ENCODE measurements at places on chromosomes 3 and 15.
A peak's percentile ranks its signal among the peaks of the same experiment; 100 is the strongest.

DNA sequence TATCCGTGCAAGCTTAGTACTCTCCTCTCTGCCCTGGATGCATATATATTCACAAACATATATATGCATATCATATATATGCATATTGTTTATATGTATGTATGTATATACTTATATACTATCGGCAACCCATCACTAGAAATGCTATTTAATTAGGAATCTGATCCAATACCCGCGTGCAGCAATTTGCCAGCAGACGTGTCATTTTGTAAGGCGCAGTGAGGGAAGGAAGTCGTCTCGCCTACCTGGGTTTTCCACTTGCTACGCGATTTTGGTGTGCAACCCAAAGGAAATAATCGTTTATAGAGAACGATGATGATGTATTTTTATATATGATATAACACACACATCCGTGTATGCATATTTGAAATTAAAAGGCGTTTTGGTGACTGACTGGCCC is 5.6 kb upstream of the FEZF2 start:
- no peak for DNase-seq

GRCh38 chr3:4845882-4846281 is 133.4 kb upstream of the BHLHE40 start:
- DNase-seq = no peak

GRCh38 chr3:39911465-39912309 is 102.3 kb downstream of the MYRIP start:
- DNase-seq = peak; percentile 57

- DNase-seq = no peak
Observed at GRCh38 chr15:21271566-21271965, 168.7 kb downstream of the POTEB3 start.

DNA sequence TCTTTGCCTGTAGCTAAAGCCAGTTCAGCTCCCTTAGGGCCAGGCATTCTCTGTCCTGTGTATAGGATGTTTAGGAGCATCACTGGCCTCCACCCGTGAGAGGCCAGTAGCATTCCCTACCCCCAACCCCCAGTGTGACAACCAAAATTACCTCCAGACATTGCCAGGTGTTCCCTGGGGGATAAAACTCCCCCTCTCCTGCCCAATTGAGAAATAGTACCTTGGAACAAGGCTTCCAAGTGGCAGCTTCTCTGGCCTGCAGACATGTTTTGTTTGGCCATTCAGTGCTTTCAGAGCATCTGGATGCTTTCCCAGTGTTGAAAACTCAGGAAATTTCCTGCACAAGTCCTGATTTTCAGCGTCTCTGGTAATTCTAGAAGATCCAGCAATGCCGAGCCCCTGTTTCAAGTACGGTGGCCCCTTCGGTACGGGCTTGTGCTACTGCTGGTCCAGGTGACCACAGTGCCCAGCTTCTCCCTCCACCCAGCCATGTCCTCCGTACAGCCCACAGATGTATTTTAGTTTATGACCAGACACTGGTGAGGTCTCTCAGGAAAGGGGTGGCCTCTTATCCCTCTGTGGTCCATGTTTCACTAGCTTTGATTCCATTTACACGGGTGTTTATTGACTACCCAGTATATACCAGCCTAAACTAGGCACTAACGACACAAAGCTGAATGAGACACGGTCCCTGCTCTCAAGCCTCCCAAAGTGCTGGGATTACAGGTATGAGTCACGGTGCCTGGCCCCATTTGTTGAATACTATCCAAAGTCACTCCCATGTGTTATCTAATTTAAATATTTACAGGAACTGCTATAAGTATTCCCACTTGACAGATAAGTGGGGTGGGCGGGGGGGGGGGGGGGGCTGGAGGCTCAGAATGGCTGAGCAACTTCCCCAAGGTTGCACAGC is 125.4 kb upstream of the RAD18 start:
- peak; percentile 26 for DNase-seq

GRCh38 chr3:154121701-154122551 is 736 bp downstream of the ARHGEF26 start:
- DNase-seq = peak; percentile 57

GRCh38 chr15:48584812-48585563 is 60.5 kb downstream of the FBN1 start:
- no peak for DNase-seq

DNA sequence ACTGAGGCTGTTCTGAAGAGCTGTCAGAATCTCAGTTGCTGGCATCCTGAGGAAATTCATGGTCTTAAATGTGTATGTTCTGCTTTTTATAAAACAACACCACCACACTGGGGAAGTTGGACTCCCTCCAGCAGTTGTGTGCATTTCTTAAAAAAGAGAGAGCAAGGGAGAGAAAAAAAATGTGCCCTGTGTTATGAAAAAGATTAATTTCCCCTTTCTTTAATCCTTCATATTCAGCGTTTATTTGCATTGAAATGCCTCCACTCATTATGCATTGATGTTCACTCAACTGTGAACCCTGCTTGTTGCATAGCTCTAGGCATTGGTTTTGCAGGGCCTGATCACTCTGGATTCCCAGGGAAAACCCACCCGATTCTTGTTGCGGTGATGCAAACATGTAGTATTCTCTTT is 4.4 kb upstream of the ZNF609 start:
- DNase-seq = no peak

DNA sequence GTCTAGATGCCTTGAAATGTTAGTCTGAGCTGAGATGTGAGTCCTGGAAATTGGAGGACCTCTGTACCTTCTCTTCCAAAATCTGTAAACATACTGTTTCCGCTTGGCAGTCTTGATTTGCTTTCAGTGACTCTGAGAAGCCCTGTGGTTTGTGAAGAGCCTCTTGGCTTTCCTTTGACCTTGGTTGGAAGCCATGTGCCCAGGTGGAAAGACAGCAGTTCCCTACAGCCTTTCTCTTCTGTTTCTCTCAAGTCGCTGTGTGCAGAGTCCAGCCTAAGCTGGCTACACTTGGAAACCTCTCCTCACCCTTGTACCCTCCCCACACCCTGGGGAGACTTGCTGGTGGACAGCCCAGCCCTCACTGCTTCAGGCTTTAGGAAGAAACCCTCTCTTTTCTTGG is 129.8 kb upstream of the CTDSPL start:
- DNase-seq = no peak

DNA sequence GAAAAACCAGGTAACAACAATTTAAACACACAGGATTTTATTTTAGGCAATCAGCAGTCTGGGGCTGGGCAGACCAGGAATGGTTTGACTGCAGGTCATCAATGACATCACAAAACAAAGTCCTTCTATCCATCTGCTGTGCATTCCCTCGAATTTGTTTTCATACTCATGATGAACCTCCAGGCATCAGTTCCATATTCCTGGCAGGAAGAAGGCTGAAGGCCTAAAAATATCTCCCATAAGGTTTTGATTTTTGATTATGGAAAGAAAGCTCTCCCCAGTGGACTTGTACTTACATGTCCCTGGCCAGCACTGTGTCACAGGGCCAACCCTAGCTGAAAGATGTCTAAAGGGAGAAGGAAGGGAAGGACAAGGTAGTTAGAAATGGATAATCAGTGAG is 107.4 kb downstream of the PEAK1 start:
- peak; percentile 46 for DNase-seq

DNA sequence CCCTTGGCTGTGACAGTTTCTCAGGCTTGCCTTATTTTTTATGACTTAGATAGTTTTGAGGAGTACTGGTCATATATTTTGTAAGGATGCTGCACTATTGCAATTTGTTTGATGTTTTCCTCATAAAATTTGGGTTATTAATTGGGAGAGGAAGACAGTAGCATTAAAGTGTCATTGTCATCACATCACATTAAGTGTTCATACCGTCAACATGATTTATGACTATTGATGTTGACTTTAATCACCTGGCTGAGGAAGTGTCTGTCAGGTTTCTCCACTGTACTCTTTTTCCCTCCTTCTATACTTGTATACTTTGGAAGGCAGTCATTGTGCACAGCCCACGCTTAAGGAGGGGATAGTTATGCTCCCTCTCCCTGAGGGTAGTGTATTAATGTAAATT is 26.9 kb downstream of the TRIM69 start:
- DNase-seq = no peak

DNA sequence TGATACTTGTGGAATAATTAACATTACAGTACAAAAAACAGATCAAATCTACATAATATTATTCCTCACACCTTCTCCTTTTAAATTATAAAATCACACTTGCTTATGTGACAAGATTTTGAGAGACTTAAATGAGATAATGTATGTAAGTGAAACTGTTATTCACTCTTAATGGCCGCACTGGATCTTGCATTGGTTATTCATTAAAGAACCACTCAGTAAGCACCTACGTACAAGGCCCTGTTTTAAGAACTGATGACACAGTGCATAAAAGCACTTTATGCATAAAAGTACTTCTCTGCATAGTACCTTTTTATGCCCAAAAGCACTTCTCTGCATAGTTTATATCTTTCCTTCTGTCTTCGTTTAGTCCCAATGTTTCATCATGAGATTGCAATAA is 172.1 kb downstream of the GOLGA6L6 start:
- DNase-seq = no peak

DNA sequence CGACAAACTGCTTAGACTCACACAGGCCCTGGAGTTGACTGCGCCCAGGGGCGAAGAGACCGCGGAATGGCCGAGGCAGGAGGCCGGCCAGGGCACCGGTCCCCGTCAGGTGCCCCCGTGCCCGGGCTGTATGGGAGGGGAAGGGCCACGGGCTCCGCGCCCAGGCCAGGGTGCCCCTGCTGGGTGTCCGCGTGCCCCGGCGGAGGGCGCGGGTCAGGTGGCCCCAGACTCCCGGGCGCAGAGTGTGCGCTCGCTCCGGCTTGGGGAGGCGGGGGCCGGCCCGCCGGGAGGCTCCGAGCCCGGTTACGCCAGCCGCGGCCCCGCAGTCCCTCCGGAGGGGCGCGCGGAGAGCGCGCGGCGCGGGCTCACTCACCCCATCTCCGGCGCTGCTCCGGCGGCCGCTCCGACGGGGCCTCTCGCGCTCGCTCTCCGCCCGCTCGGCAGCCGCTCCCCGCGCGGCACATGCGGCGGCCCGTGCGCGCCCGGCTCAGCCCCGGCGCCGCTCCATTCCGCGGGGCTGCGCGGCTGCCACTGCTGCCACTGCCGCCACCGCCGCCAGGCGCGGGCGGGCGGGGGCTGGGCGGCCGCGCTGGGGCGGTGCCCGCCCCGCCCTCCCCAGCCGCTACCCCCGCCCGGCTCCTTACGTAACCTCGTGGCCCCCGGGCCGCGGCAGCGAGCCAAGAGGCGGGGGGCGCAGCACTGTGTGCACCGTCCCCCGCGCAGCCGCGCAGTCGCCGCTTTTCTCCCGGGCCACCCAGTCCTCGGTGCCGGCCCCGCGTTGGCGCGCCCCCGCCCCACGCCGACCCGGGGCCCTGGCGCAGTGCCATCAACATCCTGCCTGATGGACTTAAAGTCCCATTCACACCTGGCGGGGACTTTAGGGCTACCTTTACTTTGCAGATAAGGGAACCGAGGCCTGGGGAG is at the start of gene HOMER2:
Gene HOMER2, minus strand, starts transcription at position 563 of the 924 bp plus-strand sequence. Its CDS starts 185 bp downstream, at position 378.
- peak; percentile 69 for DNase-seq

- DNase-seq = no peak
Observed at GRCh38 chr15:42178056-42178455, 21.6 kb upstream of the PLA2G4F start.

DNA sequence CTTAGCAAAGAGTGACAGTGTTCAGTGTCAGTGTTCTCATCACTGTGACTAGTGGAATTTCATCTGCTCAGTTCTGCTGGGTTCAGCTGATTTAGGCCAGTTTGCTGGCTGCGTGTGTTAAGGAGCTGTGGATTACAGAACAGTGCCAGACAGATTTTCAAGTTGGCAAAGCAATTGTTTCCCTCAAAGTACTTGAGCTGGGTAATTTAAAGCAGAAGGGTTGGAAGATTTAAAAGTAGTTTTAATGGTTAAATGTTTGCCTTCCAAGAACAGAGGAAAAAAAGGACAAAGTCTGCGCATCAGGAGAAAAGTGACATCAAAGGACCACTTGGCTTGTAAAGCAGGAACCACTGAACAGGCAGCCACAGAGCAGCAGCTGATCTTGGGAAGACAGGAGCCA is 8.7 kb downstream of the ESYT3 start:
- no peak for DNase-seq

DNA sequence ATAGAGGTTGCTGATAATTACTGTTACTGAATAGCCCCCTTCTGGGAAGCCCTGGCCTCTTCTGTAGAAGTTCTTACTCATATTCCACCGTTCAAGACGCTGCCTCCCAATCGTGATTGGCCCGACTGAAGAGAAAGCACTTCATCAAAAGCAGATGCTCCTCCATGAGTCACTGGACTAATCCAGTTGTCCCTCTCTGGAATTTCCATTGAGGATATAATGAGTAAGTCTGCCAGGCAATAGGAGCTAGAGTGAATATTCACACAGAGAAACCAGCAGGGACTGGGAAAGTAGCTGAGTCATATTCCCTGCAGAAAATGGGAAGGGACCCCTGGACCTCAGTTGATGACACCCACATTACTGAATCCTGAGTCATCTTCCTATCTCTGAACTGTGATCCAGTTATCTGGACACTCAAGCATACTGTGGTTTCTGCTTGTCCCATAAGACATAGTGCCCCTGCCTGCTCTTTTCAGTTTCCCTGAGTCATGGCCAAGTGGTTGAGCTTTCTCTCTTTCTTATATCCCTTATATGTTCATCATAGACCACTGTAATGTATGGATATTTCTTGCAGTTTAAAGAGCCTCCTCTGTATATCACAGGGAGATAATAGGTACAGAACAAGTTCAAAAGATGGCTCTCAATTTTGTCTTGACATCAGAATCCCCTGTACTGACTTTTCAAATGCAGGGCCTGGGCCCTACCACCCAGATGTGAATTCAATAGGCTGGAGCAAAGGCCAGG is 151.2 kb upstream of the CDIN1 start:
- DNase-seq = peak; percentile 100

- no peak for DNase-seq
Observed at GRCh38 chr15:48062148-48062872, 58.5 kb upstream of the SLC24A5 start.

DNA sequence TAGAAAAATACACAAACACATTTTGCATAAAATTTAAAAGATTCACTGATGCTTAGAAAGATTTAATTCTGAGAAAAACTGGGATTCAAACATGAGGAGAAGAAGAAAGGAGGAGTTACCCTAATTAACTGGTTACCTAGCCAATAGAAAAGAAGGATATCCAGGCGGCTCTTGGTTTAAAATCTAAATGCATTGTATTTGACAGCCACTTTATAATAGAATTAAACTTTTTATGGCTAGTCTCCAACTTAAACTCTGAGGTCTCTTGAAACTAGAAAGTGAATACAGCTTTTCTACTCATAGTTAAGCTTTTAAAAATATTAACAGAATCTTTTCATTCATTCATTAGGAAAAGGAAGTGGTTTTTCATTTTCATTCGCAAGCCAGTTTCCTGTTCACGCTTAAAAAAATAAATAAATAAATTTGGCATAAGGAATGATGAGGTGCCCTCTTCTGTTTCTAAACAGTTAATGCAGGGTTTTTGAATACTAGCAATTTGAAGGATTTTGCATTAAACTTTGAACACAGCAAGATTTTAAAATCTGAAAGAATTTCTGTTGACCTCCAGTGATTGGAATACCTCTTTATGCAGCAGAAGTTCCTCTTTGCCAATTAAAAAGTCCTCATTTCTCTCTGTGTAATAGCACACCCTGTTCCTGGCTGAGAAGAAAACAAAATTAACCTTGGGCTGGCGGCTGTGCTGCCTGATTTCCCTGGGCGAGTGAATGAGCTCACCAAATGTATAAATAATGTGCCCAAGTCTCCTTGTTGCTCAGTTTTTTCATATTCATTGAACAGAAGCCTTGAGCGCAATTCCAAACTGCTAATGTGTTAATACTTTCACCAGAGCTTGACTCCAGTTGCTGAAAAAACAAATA is 105.1 kb downstream of the ZMAT3 start:
- DNase-seq = peak; percentile 67

- DNase-seq = peak; percentile 46
Observed at GRCh38 chr3:72678867-72679266, 169.4 kb downstream of the SHQ1 start.

Measured in GM23248 (cell line).